CD4-positive, alpha-beta T cell treated with Interleukin-6 at 100 ng/mL for 8 hours (primary cell): ENCODE measurements at places on chromosomes 4 and X.

- DNase-seq, result no peak
Measured at GRCh38 chr4:148854203-148854602, 412.0 kb upstream of the NR3C2 start.

- DNase-seq, result no peak
Measured at GRCh38 chrX:82219129-82219528, 1017.2 kb downstream of the SH3BGRL start.

DNA sequence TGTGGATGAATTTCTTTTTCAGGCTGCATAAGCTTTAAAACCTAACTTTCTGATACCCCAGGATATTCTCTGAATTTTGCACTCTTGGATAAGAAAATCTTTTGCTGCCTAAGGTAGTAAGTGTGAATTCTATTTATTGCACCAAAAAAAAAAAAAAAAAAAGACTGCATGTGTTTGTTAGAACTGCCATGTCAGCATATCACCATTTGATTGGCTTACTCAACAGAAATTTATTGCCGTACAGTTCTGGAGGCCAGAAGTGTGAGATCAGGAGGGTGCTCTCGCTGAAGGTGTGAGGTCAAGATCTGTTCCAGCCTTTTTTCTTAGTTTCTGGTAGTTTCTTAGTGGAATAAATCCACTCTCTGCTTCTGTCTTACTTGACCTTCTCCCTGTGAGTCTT is 1250.0 kb upstream of the PRKX start:
- DNase-seq, result no peak

DNA sequence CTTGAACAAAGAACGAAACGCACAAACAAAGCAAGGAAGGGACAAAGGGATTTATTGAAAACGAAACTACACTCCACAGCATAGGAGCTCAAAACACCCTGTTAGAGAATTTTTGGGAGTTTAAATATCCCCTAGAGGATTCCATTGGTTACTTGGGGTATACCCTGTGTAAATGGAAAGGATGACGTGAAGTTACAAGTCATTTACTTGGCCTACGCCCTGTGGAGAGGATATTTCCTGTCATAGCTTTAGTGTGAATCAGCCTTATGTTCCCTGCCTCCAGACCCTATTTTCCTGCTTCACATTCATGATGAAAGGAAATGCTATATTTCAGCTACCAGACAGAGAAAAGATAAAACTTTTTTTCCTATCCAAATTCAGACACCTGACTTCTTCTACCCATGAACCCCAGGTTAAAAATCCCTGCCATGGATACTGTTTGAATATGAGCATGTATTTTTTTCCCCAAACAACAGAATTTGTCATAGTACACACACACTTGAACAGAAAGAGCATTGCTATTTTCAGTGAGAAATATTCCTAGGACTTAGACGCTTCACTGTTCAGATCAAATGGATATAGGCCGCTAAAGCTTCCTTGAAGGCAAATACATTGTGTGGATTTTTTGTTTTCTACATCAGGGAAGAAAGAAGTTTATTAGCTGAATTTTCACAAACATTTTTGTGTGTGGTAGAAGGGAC is 20.4 kb downstream of the PIN4 start:
- no peak for DNase-seq

GRCh38 chrX:16702700-16703599 is 9.5 kb downstream of the CTPS2 start:
- no peak for DNase-seq

GRCh38 chr4:162162672-162163071 is 1.1 kb downstream of the FSTL5 start:
- no peak for DNase-seq

DNA sequence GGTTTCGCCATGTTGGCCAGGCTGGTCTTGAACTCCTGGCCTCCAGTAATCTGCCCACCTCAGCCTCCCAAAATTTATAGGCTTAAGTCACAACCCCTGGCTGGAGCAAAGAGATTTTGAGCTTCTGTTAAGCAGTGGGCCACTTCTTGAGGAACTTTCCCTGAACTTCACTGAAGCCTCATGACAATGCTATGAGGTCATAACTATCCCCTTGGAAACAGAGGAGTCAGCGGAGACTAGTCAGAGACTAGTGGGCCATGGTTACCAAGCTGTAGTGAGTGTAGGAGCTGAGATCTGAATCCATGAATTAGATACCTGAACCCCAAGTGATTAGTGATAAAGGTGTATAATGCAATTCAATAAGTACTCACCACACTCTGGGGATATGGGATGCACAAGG is 145.1 kb upstream of the MSX1 start:
- DNase-seq, result no peak

- no peak for DNase-seq
Measured at GRCh38 chr4:13888112-13888511, 260.6 kb upstream of the BOD1L1 start.

GRCh38 chr4:153488006-153488891 is 22.1 kb downstream of the TMEM131L start:
- DNase-seq, result peak; percentile 74

DNA sequence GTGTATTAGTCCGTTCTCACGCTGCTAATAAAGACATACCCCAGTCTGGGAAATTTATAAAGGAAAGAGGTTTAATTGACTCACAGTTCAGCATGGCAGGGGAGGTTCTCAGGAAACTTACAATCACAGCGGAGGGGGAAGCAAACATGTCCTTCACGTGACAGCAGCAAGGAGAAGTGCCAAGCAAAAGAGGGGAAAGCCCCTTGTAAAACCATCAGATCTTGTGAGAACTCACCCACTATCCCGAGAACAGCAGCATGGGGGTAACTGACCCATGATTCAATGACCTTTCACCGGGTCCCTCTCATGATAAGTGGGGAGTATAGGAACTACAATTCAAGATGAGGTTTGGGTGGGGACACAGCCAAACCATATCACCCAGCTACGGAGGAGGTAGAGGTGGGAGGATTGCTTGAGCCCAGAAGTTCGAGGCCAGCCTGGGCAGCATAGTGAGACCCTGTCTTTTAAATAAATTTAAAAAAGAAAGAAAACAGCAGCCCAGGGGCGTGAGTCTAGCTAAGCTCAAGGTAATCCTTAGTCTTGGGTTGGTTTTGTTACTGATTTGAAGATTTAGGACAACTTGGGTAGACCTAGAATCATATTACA is 46.4 kb upstream of the TMEM131L start:
- DNase-seq, result no peak

DNA sequence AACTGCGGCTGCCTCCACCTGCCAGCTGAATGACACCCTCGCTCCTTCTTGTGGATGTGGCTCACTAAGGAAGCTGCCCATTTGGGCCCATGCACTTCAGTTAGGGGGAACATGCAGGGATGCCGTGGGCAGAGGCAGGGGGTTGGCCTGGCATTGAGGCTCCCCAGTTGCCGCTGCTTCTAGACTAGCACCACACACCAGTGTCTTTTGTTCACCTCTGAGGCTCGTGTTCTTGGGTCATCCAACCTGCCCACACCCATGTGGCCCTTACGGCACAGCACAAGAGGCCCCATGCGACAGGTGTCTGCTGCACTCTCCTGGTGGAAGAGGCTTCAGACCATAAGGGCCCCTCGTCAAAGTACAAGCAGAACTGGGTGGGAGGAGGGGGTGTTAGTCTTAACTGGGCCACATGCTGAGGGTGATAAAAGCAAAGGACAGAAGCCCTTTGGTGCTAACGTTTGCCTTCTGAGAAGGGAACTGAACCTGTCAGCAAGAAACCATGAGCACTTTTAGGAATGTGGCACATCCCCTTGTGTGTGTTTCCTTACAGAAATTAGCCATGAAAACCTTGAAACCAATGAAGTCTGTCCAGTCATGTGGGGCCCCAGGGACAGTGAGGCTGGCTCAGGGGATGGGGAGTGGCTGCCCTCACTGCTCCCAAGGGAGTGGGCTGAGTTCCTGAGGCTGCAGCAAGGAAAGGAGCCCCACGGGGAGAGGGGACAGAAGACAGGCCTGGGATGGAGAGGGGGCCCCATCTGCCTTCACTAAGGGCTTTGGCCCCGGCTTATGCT is 39.2 kb downstream of the MAP7D3 start:
- no peak for DNase-seq

- no peak for DNase-seq
Measured at GRCh38 chr4:188374871-188375270, 235.6 kb downstream of the TRIML1 start.

DNA sequence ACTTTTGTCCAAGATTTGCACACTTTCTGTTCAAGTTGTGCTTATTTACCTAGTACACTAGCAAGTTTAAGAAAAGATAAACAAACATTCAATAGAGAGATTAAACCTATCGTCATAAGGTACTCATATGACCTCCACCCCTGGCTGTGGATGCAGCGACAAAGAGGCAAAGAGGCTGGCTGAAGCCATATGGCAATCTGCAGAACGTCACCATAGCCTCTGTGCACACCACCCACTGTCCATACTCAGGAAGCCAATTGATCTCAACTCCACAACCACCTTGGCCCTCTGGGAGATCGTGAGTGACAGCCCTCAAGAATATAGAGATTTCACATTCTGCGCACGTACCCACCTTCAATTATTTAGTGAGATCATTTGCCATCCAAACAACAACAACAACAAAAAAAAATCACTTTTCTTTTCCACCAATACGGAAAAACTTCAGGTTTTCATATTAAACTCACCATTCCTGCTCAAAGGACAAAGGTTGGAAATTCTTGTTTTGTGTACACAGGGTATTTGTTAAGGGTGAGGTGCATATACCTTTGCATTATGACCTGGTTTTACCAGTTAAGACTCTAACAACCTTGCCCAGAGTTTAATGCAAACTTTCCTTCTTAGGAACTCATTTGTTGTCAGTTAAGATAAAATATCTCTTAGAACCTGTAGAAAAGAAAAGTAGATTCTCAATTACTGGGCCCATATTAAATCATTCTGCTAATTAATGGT is 243.0 kb upstream of the FSTL5 start:
- no peak for DNase-seq

- DNase-seq, result no peak
Measured at GRCh38 chr4:134320048-134320447, 118.5 kb upstream of the PABPC4L start.

DNA sequence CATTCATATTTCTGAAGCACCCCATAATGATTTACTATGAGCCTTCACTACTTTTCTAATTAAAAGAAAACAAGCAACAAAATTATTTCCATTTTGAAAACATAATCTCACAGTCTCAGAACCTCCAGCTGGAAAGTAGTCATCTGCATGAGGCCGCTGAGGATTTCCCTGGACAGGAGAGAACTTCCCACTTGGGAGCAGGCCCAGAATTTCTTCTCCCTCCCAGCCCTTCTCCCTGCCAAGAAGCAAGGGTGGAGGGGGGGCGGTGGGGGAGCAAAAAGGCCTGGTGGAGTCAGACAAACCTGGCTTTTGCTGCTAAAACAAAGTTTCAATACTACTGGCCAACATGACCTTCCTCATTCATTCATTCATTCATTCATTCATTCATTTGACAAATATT is 167.3 kb downstream of the PJA1 start:
- DNase-seq, result no peak

DNA sequence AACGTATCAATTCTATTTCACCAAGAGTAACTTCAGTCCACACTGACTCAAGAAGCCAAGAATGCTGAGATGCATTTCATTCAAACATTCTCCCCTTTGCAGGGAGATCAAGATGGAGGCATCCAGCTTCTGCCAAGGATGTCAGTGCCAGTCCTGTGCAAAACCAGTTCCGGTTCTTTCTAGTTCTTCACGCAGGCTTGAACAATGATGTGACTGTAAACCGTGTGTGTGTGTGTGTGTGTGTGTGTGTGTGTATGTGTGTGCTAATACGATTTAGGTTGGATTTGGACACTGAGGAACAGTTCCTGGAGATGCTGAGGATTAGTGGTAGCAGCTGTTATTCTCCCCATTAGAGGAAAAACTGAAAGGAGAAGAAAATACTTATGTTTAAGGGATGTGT is at the start of gene REELD1:
Gene REELD1 (plus strand): TSS at position 301 of the 400 bp plus-strand sequence. CDS start 2,415 bp downstream, outside the sequence.
- DNase-seq, result no peak

DNA sequence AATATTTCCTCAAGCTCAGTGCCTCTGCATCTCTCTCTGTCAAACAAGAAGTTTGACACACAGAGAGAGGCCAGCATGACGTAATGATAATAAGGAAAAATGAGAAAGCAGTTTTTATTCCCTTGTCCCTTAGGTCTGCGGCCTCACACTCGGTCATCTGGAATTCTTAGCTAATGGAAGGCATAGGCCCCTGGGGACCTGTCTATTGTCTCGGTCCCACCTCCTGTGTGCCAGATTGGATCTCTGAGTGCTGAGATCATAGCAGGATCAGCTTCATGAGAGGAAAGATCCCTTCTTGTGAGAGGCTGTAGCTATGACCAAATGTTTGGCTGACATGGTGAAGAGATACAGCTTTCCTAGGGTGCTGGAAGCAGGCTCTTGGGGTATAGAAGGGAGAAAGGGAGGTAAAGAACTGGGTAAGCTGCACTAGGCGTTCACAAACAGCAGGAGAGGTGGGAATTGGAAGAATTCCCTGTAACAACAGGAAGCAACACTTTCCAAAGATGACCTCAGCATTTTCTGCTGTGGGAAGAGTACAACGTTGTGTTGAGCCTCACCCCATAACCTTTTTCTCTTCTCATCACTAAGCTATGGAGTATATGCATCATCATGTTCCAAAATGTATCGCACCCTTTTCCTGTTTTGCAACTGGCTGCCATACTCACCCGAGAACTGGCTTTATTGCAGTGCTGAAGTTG is 20.2 kb downstream of the TMEM31 start:
- no peak for DNase-seq

- no peak for DNase-seq
Measured at GRCh38 chr4:55386073-55386472, 9.7 kb upstream of the TMEM165 start.

DNA sequence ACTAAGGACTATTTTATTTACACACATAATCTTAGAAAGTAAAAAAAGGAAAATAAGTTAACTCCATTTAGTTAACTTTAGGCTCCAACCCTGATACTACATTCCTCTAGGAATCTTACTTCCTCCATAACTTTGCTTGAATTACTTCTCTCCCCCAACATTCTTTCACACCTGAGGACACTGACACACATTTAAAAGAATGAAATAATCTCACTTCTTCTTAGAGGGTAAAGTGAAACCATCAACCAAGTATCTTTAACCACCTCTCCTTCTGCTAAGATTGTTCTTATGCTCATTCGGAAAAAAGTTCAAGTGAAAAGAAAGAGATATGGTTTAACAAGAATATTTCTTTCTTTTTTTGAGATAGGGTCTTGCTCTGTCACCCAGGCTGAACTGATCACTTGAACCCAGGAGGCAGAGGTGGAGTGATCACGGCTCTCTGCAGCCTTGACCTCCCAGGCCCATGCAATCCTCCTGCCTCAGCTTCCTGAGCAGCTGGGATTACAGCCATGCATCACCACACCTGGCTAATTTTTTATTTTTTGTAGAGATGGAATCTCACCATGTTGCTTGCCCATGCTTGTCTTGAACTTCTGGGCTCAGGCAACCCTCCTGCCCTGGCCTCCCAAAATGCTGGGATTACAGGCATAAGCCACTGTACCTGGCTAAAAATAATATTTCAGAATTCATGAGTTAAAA is 28.5 kb downstream of the SLC25A4 start:
- DNase-seq, result no peak

DNA sequence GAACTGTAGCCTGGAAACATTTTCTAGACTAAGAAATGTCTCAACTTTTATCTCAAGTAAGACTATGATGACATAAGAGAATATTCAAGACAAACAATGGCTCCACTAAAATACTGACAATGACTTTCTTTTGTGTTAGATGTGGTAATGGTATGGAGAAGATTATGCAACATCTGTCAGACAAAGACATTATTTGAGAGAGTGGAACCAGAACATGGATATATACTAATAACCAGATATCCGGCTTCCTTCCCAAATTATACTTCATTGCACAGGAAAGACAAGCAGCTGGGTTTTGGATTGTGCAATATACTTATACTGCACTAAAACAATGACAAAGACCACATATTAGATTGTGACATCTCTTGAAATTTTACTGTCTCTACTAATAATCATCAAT is 290.8 kb upstream of the GIMD1 start:
- DNase-seq, result no peak
